ENCODE measurements at places on chromosomes 4 and X.

DNA sequence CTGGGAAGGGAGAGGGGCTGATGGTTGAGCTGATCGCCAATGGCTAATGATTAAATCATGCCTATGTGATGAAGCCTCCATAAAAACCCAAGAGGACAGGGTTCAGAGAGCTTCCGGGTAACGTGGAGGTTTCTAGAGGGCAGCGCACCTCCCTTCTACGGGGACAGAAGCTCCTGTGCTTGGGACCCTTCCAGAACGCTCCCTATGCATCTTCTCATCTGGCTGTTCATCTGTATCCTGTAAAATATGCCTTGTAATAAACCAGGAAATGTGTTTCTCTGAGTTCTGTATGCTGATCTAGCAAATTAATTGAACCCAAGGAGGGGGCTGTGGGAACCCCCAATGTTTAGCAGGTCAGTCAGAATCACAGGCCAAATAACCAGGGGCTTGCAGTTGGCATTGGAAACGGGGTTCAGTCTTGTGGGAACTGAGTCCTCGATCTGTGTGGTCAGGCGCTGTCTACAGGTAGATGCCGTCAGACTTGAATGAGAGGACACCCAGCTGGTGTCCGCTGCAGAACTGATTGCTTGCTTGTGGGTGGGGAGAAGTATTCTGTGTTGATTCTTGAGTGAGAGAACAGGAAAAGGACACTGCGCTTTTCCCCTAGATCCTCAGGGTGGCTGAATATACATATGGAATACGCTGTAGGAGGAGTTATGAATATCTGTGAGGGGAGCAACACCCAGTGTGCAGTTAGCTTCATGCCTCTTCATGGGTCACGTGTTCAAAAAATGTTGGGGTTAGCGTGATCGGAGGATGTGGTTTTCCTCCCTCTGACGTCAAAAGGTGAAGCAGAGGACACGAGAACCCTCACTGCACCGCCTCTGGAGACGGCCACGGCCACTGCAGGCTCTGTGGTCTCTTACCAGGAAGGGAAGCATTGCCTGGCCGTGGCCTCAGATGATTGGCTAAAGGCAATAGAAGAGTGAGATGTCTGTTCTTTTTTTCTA lies 29.2 kb downstream of the HTT-AS start:
- peak; percentile 33 for DNase-seq

GRCh38 chr4:32607978-32608377 lies 1887.8 kb downstream of the PCDH7 start:
- DNase-seq = no peak

- DNase-seq = no peak
Measured at GRCh38 chrX:53481093-53481492, 46.9 kb upstream of the HSD17B10 start.

DNA sequence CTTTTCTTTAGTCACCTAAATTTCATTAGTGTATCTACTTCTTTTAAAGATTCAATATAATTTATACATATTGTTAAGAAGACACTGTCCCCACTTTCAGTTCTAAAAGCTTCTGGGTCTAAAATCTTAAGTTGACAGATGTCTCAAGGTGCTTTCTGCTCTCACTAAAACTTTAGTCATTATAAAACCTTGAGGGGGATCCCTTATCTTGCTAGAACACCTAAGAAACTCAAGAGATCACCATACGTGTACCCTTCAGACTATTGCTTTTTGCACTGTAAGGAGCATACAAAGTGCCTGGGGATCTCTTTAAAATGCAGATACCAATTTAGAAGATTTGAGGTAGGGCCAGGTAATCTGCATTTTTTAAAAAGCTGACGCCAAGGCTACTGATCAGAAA lies 30.1 kb downstream of the CYBB start:
- no peak for DNase-seq

DNA sequence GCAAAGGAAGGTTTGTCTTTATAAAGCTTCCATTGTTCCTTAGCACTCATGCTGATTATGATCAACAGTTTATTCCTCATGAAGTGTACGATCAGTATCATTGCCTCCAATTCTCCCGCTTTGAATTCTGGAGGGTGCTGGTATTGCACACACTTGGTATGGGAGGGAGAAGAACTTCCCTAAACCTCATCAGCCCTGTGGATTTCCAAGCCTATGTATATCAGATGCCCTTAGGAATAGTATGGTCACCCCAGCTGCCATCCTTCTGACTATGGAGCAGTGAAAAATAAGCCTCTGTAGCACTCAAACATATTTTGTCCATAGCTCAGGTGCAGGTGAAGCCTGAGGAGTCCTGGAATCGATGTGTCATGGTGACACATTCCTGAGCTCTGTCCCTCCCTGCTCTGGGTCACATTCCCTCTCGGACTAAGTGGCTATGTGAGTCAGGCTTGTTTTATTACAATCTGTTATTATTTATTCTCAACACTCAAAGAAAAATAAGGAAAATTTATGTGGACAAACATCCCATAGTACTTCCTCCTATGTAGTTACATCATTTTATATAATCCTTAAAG lies 2.0 kb upstream of the ZDHHC9 start:
- no peak for DNase-seq

DNA sequence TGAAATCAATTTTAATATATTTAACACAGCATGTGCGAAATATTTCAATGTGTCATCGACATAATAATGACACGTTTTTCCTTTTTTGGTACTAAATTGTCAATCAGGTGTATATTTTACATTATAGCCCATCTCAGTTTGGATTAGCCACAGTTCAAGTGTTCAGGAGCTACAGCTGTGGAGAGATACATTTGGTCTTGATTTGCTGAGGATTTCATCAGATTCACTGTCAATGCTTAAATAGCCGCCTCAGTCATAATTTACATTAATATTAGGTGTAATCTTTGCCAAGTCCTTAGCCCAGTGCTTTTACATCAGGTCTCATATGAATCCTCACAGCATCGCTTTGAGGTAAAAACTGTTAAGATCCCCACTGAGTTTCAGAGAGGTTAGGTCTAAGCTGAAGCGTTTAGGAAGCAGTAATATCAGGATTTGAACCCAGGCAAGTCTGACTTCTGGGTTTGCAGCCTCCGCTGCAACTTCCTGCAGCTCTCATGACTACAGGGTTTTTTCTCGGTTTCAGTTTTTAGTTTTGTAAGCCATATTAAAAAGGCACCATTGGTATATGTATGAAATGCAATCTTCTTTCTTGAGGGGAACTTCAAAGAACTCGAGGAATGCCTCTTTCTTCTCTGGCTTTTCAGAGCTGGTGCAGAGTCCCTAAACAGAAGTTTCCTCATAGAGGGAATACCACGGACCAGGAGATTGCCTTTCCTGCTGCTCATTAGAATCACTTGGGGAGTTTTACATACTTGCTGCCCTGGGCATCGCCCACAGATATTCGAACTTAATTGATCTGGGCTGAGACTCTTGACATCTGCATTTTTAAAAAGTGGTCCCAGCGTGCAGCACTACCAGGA lies 6.4 kb downstream of the MTM1 start:
- DNase-seq = no peak

DNA sequence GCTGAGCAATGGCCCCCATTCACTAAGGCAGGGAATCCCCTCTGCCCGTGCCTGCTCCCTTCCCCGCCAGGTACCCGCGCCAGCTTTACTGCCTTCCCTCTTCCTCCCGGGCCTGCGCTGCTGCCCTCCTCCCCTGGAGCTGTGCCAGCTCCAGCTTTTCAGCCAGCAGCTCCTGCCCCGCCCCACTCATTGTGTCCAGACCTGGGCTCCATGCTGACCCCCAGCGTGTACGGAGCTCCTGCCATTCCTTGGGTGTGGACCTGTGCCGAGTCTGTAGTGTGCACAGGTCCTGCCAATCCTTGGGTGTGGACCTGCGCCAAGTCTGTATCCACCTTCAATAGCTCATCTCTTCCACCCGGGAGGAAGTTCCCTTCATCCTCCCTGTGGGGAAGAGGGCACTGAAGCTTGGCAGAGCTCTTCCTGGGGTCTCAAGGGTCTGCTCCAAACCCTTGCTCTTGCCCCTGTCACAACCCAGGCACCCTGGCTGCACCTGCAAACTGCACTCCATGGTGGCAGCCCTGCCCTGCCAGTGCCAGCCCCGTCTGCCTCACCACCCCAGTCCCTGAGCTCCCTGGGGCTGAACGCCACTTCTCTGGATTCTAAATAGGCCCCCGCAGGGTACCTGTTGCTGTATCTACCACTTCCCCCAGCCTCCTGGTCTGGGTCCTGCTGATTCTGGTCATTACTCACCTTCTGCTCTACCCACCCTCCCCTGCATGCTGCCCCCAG lies 63.9 kb downstream of the TRMT44 start:
- no peak for DNase-seq

GRCh38 chr4:119016636-119017035 lies 119.0 kb upstream of the MYOZ2 start:
- DNase-seq = no peak

DNA sequence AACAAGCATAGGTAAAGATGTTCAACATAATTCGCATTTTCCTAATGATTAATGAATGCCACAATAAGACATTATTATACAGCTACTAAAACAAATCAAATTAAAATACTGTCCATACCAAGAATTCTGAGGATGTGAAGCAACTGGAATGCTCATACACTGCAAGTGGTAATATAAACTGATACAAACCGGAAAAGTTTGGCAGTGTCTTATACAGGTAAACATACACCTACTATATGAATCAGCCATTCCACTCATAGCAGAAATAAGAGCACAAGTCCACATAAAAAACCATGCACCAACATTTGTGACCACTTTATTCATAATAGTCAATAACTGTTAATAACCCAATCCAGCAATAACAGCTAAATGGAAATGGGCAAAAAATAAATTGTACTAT lies 79.3 kb downstream of the FBXW7 start:
- no peak for DNase-seq

DNA sequence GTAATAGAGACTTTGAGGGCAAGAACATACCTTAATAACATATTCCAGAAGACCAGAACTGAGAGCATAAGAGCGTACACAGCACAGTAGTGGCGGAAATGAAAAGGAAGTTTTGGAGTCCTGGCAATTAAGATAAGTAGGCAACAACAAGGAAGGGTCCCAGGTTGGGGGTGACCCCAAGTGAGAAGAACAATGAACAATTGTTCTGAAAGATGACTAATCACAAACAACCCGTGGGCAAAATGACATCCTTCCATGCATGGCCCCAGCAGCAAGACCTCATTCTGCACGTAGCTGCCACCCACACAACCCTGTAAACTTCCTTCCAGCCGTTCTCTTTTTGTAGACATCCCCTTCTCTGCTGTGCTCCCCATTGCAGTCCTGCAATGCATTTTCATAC lies 384.4 kb upstream of the PABPC4L start:
- DNase-seq = no peak

GRCh38 chr4:186201535-186202230 lies 10.3 kb downstream of the CYP4V2 start:
- DNase-seq = peak; percentile 8

DNA sequence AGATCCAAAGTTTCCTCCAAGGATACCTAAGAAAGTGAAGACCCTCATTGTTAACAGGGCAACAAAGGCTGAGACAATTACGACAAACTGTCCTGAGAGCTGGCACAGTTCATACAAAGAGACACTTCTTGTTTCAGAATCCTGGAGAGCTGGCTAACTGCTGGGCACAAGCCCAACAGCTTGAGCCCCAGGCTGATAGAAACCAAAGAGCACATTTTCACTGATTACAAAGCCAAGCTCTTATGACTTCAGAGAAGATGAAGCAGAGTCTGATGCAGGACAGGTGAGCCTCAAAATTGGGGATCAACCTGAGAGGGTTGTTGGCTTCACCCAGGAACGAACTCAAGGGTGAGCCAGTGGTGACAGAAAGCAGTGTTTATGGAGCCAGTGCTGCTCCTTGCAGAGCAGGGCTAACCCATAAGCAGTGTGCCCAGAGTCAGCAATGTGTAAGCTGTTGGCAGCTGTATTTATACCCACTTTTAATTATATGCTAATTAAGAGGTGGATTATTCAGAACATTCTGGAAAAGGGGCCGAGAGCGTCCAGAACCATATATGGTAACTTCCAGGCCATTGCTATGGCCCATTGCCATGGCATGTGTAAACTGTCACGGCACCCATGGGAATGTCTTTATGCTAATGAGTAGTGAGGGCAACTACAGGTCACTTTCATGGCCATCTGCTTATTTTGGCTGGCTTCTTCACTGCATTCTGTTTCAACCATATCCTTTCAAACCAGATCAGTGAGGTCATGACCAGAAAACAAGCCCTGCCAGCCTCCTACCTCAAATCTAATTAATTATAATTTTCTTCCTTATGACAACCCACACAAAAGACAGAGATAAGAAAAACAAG lies 183.7 kb downstream of the EVC2 start:
- no peak for DNase-seq

- DNase-seq = no peak
Measured at GRCh38 chr4:179989975-179990374, 2253.2 kb upstream of the TENM3 start.

- no peak for DNase-seq
Measured at GRCh38 chr4:8540072-8540471, 40.1 kb upstream of the GPR78 start.

- DNase-seq = no peak
Measured at GRCh38 chr4:123121241-123121907, 199.0 kb upstream of the NUDT6 start.

- DNase-seq = no peak
Measured at GRCh38 chrX:915427-916229, 285.0 kb downstream of the SHOX start.

GRCh38 chr4:145938618-145939440 lies at the start of gene ZNF827:
Gene ZNF827, minus strand, starts transcription at chr4:145938823. Its CDS starts 416 bp downstream, at chr4:145938407.
- peak; percentile 26 for DNase-seq

DNA sequence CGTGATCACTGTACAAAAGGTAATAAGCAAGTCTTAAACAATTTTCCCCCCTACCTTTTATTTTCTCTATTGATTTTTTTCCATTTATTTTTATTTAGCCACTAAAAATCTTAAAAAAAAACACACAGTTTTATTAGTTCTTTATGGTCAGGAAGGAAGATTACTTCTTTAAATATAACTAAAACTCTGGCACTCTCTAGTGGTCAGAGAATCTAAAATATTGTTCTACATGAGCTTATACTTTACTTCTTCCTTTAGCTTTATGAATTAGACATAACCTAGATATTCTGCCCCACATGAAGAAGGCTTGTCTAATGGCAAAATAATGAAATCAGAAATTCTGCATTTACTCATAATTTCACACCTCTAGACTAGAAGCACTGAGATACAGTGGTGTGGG lies 135.2 kb downstream of the PDE5A start:
- no peak for DNase-seq

DNA sequence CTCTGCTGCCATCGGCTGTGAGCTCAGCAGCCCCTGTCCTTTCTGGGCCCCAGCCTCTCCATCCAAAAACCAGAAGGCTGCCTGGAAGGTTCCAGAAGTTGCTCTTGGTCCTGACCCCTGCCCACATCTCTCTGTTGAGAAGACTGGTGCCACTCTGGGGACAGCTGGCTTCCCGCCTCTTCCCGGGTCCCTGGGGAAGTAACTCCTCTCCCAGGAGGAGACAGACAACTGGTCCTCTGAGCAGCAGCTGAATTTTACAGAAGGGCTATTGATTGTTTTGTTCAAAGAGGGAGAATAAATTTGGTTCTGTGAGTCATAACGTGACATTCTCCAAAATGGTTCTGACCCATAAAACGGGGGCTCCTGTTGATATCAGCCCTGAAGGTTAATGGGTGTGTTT lies 61.2 kb downstream of the TRMT44 start:
- DNase-seq = no peak

- DNase-seq = no peak
Measured at GRCh38 chr4:124684301-124684700, 28.2 kb downstream of the ANKRD50 start.
